ENCODE measurements at places on chromosomes 7 and 10.

DNA sequence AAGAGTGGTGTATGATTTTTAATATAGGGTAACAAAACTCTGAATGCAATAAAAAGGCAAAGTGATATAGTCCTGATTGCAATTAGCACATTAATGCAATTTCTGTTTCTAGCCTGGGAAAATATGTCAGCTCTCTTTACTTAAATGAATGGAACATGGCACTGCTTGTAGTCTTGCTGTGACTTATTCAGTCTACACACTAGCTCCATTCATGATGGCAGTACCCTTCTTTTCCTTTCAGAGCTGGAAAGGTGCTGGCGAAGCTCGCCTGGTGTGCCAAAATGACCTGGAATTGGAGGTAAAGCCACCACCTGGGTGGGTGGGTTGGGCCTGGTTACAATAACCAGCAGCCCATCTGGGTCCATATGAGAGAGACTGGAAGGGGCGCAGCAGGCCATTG, 85.3 kb downstream of the ZNF365 start:
- no peak for DNase-seq

GRCh38 chr7:1555813-1556543, at the start of gene TMEM184A:
Gene TMEM184A (minus strand): TSS chr7:1556205. CDS start chr7:1555484, 721 bp downstream.
- no peak for DNase-seq

- no peak for DNase-seq
Observed at GRCh38 chr10:34607894-34608293, 207.2 kb downstream of the PARD3 start.

DNA sequence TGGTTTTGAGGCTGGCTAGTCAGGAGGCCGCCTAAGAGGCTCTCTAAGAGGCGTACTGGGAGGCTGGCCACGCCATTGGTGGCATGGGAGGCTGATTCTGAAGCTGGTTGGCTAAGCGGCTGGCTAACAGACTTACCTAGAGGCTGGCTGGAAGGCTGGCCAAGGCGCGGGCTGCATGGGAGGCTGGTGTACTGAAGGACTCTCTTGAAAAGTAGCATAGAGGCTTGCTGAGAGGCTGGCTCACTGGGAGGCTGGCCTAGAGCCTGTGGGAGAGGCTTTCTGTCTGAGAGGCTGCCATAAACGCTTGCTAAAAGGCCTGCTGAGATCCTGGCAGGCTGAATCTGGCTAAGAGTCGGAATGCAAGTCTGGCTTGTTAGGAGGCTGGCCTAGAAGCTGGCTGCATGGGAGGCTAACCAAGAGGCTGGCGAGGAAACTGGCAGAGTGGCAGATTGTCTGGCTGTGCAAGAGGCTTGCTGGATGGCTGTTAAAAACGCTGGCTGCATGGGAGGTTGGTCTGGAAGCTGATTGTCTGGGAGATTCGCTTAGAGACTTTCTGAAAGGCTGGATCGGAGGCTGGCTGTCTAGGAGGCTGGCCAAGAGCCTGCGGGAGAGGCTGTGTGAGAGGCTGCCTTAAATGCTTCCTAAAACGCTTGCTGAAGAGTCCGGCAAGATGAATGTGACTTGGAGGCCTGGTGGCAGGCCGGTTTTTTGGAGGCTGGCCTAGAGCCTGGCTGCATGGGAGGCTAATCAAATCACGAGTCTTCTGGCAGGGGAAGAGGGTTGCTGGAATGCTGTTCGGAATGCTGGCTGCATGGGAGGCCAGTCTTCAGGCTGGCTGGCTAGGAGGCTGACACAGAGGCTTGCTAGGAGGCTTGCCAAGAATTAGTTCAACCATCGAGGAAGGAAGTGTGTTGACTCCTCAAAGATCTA, 134.2 kb downstream of the OR13A1 start:
- DNase-seq, result no peak

DNA sequence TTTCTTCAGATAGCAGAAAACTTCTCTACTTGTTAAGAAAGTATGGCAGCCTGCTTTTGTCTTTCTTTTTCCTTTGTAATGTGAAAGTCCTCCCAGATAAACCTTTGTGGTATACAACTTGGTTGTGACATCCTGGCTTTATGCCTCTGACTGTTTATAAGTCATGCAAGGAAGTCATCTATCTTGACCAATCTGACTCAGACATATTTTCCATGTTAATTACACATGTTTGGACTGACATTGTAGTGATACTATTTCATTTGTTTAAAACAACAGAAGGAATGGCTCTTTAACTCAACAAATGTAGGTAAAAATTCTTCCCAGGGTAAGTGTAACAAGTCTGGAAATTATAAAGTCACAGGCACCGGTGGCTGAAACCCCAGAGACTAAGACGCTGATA, 341.6 kb upstream of the MEOX2 start:
- DNase-seq, result no peak

GRCh38 chr7:140383954-140384713, 14.2 kb downstream of the SLC37A3 start:
- DNase-seq, result no peak

DNA sequence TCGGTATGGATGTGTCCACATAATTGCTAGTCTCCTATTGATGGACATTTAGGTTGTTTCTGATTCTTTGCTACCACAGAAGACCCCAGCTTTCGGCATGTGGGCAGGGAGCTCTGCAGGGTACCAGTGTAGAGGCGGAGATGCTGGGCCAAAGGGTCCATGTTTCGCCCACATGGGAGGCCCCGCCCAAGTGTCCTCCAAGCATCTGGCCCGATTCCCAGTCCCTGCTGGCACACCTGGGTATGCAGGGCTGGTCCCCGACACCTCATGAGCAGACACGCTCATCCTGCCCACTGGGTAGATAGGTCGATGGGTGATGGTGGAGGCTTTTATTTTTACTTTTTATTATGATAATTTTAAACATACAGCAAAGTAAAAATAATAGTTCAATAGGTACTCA, 19.4 kb upstream of the TBRG4 start:
- DNase-seq, result no peak

DNA sequence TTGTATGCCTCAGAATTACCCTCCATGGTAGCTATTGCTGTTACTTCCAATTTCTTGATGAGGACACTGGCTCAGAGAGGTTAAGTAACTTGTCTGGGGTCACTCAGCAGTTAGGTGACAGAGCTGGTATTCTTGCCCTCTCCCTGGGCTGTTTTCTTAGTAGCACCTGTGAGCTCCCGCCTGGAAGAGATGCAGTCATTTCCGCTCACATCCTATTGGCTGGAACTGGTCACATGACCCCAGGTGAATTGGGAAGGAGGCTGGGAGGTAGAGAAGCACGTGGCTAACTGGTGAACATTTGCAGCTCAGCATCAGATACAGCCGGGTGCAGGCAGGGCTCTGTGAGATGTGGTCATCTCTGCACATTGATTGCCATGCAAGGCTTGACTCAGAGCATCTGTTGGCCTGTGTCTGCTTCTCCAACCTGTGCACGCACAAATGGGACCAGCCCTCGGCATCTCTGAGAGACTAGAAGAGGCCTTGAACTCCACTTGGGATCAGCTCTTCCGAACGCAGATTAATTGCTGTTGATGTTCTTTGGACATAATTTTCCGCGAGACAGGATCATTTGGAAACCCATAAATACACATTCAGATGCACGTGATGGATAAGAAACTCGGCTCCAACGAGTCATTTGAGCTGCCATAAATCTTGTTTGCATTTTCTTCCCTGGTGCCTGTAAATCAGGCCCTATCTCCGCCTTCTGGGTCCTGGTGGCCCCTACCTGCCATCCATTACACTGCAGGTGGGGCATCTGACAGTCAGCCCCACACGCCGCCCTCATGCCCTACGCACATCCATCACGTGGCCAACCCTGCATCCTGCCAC, 42.8 kb downstream of the MYL10 start:
- DNase-seq, result no peak

DNA sequence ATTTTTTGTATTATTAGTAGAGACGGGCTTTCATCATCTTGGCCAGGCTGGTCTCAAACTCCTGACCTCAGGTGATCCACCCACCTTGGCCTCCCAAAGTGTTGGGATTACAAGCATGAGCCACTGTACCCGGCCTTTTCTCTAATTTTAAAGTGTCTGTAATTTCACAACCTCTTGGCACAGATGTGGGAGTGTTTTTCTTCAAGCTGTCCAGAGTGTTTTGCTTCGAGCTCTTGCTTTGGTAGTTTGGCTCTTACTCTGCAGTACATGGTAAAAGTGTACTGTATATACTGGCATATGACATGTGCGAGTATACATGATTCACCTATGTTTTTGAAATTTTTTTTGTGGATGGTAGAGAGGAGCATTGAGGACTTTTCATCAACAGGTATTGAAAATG, 9.8 kb downstream of the SRGN start:
- DNase-seq, result no peak

GRCh38 chr10:36994886-36995285, 130.5 kb upstream of the ANKRD30A start:
- no peak for DNase-seq

GRCh38 chr7:26714438-26714837, 150.0 kb downstream of the SKAP2 start:
- DNase-seq, result no peak

DNA sequence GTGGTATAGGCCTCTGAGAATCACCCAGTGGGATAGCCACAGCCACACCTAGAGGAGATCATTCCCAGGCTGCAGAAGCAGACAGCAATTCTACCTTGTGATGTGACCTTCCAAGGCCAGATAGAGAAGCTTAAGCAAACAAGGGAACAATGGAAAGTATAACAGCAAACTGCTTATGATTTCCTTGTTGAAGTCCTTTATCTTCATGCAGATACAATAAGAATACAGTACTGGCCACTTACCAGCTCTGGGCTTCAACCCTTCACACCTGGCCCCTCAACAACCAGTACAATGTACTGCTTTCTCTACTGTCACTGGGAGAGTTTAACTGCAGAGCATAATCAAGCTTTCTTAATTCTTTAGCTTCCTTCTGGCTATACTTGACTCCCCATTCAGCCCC, 22.6 kb upstream of the DDX50 start:
- no peak for DNase-seq

DNA sequence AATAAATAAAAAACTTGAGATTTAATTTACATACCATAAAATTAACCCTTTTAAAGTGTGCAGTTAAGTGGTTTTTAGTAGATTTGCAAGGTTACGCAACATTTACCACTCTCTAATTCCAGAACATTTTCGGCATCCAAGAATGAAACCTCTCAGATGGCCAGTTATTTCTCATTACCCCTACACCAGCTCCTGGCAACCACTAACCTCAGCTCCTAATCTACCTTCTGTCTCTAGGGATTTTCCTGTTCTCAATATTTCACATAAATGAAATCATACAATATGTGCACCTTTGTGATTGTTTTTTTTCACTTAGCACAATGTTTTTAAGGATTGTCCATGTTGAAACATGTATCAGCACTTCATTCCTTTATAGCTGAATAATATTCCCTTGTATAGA, 45.1 kb downstream of the INPP5F start:
- DNase-seq, result no peak

- DNase-seq, result no peak
Observed at GRCh38 chr7:11175371-11175770, 201.7 kb downstream of the PHF14 start.

DNA sequence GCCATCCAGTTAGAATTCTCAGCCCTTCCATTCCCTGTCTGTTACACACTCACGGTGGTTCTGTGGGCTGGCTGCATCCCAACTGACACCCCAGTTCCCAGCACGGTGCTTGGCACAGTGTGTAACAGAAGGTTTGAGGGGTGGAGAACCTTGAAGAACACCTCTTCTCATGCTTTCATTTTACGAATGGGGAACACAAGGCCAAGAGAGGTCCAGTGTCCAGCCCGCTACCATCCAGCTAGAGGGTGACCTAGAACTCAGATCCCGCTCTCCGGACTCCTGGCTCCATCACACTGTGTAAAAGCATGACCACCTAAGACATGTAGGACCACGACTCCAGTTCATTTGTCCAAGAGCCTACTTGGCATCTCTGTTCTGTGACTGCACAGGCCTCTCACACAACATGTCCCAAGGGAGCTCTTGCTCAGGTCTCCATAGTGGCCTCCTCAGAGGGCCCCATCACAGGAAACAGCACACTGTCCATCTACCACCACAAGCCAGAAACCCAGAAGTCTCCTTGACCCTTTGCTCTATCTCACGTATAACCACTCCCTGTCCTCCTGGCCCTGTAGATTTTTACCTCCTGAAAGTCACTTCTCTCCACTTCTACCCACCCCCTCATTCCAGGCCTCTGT, 2.8 kb upstream of the CDH23 start:
- no peak for DNase-seq

DNA sequence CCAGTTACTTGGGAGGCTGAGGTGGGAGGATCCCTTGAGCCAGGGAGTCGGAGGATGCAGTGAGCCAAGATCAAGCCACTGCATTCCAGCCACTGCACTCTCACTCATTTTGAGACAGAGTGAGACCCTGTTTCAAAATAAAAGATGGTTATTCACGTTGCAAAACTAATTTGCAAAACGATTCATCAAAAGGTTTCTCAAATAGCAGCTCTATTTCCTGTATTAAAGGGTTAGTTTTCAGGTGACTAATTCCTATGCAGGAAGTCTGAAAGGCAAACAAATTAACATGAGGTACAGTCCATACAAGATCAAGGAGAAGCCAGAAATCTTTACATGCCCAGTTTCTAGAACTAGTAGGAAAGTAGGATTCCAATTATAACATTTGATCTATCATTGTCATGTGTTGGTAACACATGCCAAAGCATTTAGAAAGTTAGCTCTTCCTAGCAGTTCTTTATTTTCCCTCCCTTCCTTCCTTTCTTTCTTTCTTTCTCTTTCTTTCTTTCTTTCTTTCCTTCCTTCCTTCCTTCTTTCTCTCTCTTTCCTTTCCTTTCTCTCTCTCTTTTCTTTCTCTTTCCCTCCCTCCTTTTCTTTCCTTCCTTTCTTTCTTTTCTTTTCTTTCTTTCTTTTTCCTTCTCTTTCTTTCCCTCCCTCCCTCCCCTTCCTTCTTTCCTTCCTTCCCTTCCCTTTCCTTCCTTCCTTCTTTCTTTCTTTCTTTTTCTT, 49.3 kb downstream of the DENND2A start:
- no peak for DNase-seq

GRCh38 chr10:64760371-64760770, 1239.2 kb downstream of the REEP3 start:
- no peak for DNase-seq

DNA sequence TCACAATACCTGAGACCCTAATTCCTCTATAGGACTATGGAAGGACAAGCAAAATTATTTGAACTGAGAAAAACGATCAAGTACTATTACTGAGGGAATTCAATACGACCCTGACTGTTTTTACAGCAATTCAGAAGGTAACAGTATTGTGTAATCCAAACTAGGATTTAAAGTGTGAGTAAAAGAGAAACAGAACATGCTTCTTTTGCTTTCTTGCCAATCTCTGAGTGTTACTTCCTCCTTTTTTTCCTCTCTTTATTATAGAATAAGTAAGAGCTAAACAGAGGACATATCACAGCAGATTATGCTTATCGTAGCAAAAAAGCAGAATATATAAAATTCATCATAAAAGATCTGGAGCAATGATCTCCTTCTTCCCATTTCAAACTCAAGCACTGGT, 292.1 kb downstream of the THSD7A start:
- no peak for DNase-seq

- DNase-seq, result no peak
Observed at GRCh38 chr7:128812514-128813168, 17.6 kb upstream of the FLNC start.

GRCh38 chr10:103613616-103614015, 120.1 kb downstream of the NEURL1 start:
- DNase-seq, result no peak

GRCh38 chr7:89028319-89028718, 232.8 kb upstream of the TEX47 start:
- no peak for DNase-seq

Measured in stimulated activated CD8-positive, alpha-beta memory T cell treated with anti-CD3 and anti-CD28 coated beads, Interleukin-4, amount 100 ng/mL, for 1 hour (primary cell).